ENCODE measurements at places on chromosomes 5 and 9.

- DNase-seq: no peak
Observed at GRCh38 chr5:53991942-53992341, 318.4 kb downstream of the ARL15 start.

DNA sequence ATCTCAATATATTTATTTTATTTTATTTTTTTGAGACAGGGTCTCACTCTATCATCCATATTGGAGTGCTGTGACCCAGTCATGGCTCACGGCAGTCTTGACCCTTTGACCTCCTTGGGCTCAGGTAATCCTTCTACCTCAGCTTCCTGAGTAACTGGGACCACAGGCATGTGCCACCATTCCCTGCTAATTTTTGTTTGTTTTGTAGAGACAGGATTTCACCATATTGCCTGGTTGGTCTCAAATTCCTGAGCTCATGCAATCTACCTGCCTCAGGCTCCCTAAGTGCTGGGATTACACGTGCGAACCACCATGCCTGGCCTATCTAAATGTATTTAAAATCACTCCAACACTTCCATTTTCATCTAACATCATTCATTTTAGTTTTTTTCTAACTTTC is 190.5 kb upstream of the CHD1 start:
- DNase-seq: no peak

- no peak for DNase-seq
Observed at GRCh38 chr5:13766236-13766635, 178.3 kb downstream of the DNAH5 start.

DNA sequence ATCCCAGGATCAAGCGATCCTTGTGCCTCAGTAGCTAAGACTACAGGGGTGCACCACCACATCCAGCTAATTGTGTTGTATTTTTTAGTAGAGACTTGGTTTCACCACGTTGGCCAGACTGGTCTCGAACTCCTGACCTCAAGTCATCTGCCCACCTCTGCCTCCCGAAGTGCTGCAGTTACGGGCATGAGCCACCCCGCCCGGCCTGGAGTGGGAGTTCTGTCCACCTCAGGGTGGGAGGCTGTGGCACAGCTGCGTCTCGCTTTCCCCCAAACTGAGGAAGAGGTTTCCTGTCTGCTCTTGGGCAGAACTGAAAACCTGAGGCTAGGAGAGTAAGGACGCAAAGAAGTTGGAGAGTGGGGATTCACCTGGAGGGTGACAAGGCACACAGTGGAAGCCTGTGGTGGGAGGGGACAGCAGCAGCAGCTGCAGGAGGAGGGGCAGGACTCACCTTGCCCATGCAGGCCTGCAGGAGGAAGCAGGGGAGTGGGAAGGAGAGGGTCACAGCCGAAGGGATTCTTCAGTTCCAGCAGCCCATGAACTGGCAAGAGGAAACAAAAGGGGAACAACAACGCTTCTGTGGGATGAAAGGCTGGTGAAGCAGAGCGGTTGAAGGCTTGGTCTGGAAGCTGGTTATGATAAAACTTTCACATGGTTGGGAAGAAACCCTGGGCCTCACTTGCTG is 181.4 kb downstream of the GAS1 start:
- no peak for DNase-seq

- no peak for DNase-seq
Observed at GRCh38 chr5:71637133-71637532, 50.0 kb downstream of the MCCC2 start.
